ENCODE measurements at places on chromosomes 3 and 15.

- no peak for DNase-seq
These were observed 72.3 kb downstream of the ITGB5 start for GRCh38 chr3:124814620-124815421.

DNA sequence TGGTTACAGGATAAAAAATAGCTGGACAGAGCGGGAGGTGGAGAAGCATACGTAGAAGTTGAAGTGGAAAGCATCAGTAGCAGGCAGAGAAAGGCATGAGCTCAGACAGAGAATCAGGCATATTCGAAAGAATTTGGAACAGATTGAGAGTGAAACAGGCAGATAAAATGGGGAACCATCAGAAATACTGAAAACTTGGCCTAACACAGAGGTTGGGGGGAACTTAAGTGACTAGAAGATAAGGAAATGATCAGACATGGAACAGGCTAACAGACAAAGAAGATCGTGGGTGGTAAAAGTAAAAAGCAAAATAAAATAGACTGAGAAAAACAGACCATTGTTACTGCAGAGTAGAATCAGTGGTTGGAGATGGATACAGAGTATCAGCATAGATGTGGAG lies 32.9 kb downstream of the GTF2E1 start:
- DNase-seq: no peak

- DNase-seq: peak; percentile 75
These were observed 36.3 kb upstream of the PLA2G4E start for GRCh38 chr15:42056934-42057798.

GRCh38 chr3:47491777-47492176 lies 16.0 kb upstream of the SCAP start:
- DNase-seq: no peak

DNA sequence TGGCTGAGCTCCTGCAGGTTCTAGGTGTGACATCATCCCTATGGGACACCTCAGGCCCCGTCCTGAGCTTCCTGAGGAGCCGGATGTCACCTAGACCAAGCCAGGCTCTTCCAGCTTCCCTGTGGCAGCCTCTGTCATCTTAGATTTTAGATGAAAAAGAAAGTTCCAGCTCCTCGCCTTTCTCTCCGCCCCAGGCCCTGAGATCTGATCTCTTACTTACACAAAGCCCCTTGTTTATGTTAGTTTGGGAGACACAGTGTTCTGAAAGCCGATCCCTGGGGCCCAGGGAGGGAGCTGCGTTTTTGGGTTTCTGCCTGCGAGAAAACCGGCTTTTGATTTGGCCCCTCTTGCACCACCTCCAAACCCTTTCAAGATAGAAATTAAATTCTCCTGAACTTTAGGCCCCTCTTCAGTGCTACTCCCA lies 40.2 kb upstream of the FAM107A start:
- DNase-seq: no peak

GRCh38 chr3:23550402-23550801 lies 255.4 kb upstream of the UBE2E1 start:
- DNase-seq: no peak

- DNase-seq: no peak
These were observed 465.0 kb downstream of the CNTN3 start for GRCh38 chr3:74149466-74149865.

DNA sequence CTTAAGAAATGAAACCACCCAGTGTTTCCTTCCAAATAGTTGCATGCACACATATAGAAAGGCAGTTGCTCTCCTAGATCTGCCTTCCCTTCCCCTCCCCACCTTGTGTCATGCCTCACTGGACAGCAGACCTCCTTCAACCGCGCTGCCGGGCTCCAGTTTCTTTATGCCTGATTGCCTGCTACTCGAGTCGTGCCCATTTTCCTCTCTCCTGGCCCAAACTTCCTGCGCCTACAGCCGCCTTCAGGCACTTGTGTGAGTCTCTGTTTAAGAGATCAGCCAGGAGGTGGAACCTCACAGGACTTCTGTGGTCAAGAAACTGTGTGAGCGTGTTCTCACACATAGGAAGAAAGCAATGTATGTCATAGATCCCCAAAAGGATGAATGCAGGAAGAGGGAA lies 8.8 kb upstream of the FAM107A start:
- DNase-seq: no peak

DNA sequence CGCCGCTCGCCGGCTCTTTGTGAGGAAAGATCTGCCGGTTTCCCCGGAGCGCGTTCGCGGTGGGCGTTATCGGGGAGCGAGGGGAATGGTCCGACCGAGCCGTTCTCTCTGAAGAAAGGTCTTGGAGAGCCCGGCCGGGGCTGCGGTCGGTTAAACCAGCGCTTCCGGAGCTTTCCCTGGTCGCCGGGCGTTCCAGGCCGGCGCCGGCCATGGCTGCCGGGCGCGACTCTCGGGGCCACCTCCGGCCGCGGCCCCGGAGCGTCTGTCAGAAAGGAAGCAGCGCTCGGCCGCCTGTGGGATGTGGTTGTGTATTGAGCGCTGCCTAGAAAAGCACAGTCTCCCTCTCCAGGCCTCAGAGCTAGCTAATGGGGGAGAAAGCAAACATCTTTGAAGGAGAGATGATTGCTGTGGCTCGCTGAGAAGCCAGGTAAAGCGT lies 731 bp downstream of the FYTTD1 start:
- DNase-seq: peak; percentile 40

GRCh38 chr3:128083980-128084674 lies 31.9 kb downstream of the SEC61A1 start:
- DNase-seq: no peak

DNA sequence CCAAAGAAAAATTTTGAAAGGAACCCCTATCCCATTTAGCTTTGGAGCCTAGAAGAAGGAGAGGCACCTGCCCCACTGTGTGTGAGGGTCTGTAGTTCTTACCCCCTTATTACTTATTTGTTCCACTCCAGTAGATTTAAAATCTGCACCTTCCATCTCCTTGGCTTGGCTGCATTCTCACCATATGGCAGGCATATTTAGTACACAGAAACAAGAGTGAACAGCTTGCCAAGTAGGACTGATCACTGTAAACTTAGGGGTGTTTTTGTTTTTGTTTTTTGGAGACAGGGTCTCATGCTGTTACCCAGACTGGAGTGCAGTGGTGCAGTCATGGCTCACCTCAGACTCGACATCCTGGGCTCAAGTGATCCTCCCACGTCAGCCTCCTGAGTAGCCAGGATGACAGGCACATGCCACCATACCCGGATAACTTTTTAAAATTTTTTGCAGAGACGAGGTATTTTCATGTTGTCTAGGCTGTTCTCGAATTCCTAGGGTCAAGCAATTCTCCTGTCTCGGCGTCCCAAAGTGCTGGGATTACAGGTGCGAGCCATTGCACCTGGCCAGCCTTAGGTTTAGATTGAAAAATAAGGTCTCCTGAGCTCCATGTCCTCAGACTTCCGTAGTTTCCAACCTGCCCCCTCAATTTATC lies 14.1 kb upstream of the ANXA2 start:
- no peak for DNase-seq

- DNase-seq: no peak
These were observed 40.5 kb downstream of the CMTM7 start for GRCh38 chr3:32432045-32432710.

DNA sequence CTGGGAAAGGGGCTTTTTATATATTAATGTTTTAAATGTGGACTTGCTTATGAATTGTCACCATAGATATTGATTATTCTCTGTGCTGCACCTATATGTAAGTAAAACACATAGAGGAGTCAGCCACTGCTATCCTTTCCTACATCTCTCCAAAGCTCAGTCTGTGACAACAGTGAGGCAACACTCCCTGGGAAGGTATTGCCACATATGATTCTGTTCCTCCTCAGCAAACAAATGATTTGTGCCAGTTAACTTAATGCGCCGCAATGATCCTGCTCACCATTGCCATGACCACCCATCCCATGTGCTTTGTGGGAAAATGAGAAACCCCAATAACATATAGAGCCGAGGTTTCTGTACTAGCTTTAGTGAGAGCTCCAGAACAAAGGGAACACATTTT lies 75.1 kb upstream of the FBN1 start:
- DNase-seq: no peak

DNA sequence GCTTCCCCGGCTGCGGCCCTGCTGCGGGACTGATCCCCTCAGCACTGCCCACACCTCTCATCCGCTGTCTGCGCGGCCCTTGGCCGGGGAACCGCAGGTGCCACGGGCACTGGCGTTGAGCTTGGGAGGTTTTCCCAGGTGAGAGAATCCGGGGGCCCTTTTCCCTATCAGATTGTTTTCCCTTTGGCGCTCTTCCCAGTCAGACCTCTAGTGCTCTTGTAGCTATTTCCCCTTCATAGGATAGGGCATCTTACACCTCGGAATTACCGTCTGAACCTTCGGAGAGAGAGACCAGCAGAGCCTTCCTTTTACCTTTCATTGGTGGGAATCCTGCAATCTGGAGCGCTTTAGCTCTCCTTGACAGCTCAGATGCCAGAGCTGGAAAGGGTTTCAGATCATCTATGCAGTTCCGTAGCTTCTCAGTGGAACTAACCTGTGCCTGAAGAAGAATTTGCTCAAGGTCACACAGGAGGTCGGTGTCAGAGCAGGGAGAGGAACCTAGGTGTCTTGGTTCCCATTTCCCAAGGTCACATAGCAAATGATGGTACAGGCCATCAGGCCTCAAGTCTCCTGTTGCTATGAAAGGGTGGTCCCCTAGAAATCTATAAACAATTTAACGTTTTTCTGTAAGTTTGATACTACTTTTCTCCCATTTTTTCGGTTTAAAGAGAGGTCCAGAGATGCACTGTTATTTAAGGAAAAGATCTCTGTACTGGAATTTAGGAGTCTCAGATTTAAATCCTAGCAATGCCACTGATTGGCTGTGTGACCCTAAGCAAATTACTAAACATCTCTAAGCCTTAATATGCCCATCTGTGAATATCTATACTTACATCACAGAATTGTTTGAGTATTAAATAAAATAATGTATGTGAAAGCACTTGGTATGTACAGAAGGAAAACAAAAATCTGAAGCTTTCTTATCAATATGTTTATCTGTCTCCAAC lies 916 bp downstream of the IDH3A start:
- no peak for DNase-seq

GRCh38 chr3:53195602-53196574 lies 34.9 kb downstream of the PRKCD start:
- peak; percentile 35 for DNase-seq

GRCh38 chr3:16834214-16834613 lies 50.5 kb upstream of the PLCL2 start:
- no peak for DNase-seq

- DNase-seq: no peak
These were observed 284.5 kb upstream of the ROBO1 start for GRCh38 chr3:80052271-80052670.

GRCh38 chr3:44232407-44232806 lies 9.3 kb upstream of the TOPAZ1 start:
- DNase-seq: no peak

GRCh38 chr3:184344579-184345316 lies 7.3 kb downstream of the FAM131A start:
- DNase-seq: no peak

DNA sequence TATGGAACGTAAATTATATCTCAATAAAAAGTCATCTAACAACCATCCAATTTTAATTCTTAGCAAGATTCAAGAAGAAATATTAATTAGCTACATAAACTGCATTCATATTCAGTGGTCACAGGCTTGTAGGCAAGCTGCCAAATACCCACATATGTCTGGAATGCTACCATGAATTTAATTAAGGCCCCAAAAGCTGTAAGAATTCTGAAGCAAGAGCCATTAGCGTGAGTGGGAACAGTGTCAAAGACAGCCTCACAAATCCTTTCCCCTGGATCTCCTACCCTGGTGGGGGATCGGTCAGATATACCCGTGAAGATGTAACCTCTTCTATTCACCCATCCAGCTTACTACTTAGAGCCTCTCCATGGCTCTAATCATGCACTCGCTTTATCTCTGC lies 40.0 kb downstream of the ATG7 start:
- DNase-seq: no peak

DNA sequence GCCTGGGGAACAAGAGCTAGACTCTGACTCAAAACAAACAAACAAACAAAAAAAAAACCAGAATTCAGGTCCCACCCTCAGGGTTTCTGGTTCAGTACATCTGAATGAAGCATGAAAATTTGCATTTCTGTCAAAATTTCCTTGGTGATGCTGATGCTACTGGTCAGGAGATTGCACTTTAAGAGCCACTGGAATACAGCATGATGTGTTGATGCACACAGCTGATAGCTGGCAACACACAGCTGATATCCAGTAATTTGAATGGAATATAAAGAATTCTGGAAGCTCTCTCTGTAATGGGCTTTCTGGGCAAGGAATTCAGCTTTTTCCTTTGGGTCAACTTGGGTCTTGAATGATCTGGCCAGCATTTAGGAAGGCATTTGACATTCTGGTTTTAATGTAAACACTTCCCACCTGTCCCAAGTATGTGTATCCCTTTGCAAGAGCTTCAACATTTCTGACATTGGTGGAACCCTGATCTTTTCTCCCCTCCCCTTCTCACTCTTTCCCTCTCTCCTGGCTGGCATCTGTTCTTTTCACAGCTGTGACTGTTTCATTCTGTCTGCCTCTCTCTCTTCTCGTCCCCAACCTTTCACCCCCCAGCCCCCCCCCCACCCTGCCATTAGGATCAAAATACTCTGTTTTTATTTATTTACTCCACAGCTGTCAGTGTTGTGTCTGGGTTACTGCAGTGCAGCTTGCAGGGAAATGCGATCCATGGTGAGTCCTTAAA lies 189.5 kb downstream of the TPRG1 start:
- no peak for DNase-seq

GRCh38 chr15:80426316-80426715 lies 22.1 kb downstream of the ARNT2 start:
- DNase-seq: no peak

DNA sequence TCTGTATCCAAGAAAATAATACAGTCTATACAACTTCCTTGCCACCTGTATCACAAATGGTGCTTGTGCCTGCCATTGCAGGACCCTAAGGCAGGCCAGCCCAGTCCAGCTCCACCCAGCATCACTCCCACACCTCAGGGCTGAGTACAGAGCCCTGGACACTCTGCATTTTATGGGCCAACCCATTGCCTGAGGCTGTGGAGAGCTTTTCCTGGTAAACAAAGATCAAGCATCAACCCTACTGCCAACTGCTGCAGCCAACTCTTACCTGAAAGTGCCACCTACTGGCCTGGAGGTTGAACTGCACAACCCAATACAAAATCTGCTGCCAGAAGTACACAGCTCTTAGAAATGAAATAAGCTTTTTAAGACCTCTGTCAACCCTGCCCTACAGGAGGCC lies 1082.2 kb downstream of the NAALADL2 start:
- DNase-seq: no peak

- no peak for DNase-seq
These were observed 80.9 kb downstream of the LRRFIP2 start for GRCh38 chr3:37093481-37093880.
